ENCODE measurements at places on chromosomes 4 and X.

GRCh38 chrX:21559417-21559816 is 98.7 kb downstream of the KLHL34 start:
- DNase-seq = no peak

DNA sequence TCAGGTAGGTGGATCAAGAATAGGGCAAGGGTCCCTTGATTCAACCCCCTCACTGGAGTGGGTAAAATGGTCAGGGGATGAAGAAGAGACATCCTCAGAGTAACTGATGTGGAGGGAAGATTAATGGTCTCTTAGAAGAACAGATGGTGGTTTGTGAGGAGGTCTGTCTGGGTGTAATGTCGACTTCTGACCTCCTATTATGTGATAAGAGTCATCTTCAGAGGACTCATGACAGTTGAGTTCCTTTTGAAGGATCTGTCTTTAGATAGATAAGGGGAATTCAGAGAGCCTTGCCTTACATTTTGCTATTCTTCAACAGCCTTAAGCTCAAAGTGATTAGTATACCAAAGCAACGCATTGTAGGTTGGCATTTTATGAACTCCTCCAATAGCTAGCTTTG is 27.1 kb upstream of the MAGEA8 start:
- DNase-seq = no peak

DNA sequence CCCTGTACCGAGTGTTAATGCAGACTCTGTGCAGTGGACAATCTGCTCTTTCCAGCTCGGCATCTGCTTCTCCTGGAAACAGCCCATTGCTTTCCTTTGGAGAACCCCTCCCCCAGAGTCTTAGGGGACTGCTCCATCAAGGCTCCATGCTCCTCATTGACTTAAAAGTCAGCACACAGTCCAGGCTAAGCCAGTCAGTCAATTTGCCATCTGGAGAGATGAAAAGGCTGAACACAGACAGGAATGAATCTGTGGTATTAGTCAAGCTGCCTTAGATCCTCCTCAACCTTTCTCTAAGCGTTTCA is 20.3 kb downstream of the ATP8A1 start:
- DNase-seq = no peak

DNA sequence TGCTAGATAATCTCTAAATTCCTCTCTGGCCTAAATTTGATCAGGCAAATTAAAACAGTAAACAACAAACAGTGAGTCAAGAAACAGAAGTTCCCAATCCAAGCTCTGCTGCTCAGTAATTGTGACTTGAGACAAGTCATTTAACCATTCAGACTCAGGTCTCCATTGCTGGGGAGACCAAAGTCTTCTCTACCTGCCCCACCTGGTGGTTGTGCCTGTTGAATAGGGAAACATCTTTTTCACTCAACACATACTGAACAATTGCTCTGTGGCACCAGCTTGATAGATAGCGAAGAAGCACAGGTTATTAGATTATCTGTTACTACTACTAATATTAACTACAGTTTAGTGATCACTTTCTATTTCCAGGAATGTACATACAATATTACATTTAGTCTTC is 112.1 kb upstream of the EOLA2 start:
- DNase-seq = no peak

GRCh38 chrX:68930542-68931317 is 101.9 kb downstream of the EFNB1 start:
- no peak for DNase-seq

DNA sequence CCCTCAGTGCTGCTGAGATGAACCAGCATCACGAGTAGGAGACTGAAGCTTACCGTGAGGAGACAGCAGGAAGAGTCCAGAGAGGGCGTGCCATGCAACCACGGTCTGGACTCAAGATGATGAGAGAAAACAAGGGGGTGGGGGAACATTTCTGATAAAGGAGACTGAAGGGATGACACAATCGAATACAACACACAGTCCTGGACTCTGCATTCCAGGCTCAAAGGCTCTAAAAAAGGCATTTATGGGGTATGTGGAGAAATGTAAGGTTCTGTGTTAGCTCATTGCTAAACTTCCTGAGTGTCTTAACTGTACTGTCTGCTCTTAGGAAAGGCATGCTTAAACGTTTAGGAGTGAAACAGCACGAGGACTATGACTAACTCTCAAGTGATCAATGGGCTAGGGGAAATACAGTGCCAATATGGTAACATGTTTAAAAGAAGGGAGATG is 20.6 kb upstream of the IRAK1 start:
- DNase-seq = peak; percentile 80

Measured in GM04504 (cell line).